ENCODE measurements at places on chromosomes 3 and 15.

DNA sequence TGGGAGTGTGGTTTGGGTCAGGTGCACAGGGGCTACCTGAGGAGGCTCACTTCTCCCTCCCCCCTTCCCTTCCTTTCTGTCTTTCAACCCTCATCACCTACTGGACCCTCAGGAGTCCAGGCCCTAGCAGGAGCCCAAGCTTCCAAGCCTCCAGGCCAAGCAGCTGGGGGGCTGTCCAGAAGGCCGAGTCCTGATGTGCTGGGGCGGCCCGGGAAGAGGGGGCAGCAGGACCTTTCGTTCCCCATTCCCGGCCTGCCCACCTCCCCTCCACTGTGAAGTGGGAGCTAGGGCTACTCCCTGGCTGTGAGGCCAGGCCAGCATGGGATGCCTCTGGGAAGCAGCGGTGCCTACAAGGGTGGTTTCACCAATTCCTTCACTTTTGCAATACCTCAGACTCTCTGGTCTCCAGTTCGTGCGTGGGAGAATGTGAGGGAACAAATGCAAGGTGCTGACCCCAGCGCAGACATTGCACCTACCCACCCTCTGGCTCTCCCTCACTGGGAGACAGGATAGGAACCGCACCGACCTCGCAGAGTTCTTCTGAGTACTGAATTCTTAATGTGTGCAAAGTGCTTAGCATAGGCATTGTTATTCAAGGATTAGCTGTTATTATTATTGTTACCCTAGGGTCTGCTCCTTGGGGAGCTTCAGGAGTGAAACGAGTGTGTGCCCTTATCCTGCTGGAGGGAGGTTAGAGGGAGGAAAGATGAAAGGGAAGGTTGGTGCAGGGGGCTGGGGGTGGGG is 2.5 kb downstream of the EPHB3 start:
- DNase-seq = no peak

- DNase-seq = no peak
Measured at GRCh38 chr3:45509038-45509767, 85.3 kb upstream of the LIMD1 start.

DNA sequence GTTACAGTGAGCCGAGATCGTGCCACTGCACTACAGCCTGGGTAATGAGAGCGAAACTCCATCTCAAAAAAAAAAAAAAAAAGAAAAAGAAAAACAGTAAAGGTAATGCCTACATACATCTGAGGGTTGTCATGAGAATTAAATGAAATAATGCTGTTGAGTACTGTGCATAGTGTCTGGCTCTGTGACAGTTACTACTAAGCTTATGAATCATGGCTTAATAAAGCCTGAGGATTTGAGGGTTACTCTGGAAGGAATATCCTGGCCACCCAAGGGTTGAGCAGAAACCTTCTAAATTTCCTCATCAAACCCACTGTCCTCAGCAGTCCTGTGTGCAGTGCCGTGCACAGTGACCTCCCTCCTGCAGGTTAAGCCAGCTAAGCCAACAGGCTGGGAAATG is 26.8 kb upstream of the ELP6 start:
- no peak for DNase-seq

DNA sequence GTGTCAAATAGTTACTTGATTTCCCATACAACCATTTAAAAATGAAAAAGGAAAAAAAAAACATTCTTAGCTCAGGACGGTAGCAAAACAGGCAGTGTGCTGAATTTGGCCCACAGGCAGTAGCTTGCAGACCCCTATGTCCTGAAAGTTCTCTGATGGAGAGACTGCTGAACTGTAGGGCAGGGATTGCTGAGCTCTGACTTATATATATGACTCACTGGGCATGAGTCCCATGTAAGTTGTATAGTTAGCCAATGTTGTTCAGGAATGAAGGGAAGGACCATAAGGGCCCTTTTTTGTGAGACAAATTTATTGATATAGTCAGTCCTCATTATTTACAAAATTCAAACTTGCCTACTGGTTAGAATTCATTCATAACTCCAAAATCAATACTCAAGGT is 36.9 kb upstream of the FRMD4B start:
- DNase-seq = no peak

GRCh38 chr3:16286161-16286560 is 21.1 kb downstream of the OXNAD1 start:
- DNase-seq = no peak
